ENCODE measurements at places on chromosomes 1 and 21.

GRCh38 chr1:162580308-162580707, 18.8 kb downstream of the UAP1 start:
- no peak for DNase-seq

DNA sequence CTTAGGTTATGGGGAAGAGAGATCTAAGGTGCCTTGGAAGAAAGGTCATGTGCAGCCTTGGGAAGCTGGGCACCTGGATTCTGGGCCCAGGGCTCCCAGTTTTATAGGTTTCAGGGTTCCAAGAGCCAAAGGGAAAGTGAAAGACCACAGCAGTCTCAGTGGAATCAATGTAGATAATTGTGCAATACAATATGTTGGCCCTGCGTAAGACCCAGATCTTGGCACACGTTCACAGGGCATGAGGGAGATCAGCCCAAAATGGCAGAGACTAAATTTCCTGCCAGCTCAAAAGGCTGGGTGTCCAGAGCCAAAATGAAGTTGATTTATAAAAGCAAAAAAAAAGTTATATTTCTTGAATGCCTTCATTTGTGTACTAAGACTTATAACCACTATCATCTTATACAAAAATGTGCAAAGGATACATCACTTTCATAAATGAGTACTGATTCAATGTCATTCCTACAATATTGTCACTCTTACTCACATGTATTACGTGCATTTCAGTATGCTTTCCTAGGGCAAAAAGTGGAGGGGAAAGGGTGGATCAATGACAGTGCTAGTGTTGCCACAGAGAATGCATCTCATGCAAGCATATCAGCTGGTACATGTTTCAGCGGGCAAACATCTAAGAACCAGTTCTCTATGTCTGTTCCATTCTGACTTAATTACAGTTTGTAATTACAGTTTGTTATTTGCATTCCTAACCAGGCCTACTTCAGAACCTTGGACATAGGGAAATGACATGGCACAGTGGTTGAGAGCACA, 22.5 kb upstream of the NPL start:
- DNase-seq: no peak

DNA sequence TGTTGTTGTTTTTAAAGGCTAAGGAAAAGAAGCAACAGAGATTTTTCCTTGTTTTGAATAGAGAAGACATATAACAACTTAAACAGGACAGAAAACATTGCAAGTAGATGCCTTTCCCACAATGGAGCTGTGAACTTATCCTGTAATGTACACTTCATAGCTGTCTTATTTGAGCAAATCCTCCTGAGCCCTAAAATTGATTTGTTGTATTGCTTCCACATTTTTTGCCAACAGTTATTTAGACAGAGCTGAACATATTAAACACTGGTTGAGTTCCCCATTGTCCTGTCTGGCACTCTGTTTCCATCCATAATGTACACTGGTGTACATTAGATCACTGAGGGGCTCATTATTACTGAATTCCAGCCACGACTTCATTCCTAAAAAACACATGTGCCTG, 32.2 kb downstream of the CACHD1 start:
- no peak for DNase-seq

DNA sequence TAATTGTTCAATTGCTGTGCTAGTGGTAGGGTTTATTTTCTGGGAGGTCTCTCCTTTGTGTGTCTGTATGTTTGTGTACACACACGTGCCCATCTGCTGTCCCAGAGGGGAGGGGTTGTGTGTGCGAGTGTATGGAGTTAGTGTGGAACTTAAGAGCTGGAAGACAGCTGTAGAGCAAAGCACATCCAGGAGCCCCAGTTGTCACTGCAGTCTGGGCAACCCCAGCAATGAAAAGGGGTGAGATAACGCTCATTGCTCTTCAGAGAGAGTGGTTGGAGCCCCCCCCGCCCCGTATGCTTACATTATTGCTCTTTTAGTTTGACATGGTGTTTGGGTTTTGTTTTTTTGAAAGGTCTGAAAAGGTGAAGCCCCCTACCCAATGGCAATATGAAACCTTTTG, 36.9 kb downstream of the NCF2 start:
- no peak for DNase-seq

DNA sequence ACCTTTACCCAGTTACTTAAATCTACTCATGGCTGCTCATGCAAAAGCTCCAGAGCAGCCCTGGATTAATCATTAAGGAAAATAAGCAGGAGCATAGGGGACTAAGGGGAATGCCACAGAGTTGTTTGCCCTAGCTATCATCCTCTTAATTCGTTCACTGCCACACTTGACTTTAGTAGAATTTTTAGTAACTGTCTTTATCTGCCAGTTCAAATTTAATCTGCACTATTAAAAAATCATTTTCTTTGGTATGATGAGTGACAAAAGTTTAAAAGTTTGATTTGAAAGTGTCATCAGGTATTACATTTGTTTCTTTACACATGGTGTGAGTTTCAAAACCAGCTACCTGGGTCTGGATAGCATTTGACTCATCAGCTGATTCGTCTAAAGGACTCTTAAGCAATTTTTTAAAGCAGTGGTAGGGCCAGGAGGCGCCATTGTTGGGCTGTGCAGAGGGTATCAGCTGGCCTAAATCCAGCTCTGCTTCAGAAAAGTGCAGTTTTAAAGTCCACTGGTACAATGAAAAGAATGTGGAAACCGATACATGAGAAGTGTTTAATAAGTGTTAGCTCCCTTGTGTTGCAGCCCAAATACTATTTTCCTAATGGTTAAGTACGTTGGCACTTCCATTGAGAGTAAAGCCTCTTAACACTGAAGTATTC, 69.9 kb upstream of the DR1 start:
- no peak for DNase-seq

GRCh38 chr1:23837908-23838307, 12.7 kb upstream of the HMGCL start:
- no peak for DNase-seq

DNA sequence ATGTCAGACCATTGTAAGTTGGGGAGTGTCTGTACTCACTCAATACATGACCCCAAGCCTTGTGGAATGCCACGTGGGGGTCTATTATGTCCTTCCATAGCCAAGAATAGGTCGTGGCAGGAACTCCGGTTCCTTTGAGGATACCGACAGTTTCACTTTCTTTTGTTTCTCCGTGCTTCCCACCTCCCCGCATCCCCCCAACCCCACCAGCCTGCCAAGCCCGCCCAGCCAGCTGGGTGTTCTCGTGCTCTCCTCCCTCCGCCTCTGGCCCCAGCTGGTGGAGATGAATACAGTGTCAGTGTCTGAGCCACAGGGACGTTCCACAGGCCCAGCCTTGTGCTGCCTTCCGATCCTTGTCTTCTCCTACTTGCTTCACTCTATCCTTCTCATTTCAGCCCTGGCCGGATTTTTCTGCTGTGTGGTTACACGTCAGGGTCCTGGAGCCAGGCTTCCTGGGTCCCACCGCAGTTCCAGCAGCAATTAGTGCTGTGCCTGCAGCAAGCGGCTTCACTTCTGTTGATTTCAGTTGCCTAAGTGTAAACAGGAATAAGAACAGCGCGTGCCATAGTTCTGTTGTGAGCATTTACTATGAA, 4.1 kb upstream of the AGTRAP start:
- DNase-seq: no peak

DNA sequence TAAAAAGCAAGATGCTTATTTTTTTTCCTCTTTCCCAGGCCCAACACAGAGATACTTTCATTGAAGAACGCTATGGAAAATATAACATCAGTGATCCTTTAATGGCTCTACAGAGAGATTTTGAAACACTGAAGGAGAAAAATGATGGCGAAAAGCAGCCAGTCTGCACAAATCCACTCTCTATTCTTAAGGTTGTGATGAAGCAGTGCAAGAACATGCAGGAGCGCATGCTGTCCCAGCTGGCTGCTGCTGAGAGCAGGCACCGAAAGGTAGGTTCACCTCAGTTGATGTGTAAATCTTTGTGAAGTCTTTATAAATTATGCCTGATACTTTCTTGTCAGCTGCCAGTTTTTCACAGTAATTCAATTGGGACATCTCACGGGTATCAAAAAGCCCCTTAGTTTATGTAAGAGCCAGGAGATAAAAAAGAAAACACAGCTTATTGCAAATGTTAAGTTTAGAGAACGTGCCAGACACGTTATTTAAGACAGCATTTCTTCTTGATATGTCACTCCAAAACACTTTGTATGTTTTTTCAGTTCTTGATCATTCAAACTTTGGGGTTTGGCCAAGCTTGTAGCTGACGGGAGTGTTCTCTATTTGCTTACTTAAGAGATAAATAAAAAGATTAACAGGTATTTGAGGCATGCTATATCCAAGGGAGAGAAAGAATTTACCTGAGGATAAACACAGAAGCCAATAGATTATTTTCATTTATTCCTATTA, 53.1 kb downstream of the CTTNBP2NL start:
- no peak for DNase-seq

DNA sequence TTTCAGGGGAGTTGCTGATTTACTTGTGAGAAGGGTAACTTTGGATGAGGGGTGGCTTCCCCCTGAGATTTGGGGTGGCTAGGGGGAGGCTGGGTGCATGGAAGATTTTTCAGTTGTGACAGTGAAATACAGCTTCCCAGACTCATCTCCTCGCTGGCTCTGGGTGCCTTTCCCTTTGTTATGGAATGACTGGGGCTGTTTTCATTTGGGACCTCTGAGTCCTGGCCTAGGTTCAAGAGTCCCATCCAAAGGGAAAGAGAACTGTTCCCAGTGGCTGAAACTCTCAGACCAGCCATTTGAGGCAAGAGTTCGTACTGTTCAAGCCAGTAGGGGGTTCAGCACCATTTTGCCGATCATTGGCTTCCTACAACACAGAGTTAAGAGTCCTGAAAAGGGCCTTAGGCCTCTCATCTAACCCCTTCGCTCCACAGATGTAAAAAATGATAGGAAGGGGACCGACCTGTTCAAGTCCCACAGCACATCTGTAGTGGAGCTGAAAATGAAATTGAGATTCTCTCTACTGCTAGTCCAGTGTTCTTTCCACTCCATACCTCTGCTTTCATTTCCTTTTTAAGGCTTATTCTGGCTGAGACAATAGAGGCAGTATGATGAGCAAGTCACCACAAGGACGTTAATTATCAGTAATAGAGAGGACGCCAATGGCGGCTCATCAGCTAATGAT, 958 bp downstream of the DDR2 start:
- no peak for DNase-seq

- DNase-seq: no peak
Measured at GRCh38 chr1:235009561-235010306, 118.9 kb downstream of the TOMM20 start.

- no peak for DNase-seq
Measured at GRCh38 chr1:183609759-183610452, 19.6 kb upstream of the NCF2 start.

DNA sequence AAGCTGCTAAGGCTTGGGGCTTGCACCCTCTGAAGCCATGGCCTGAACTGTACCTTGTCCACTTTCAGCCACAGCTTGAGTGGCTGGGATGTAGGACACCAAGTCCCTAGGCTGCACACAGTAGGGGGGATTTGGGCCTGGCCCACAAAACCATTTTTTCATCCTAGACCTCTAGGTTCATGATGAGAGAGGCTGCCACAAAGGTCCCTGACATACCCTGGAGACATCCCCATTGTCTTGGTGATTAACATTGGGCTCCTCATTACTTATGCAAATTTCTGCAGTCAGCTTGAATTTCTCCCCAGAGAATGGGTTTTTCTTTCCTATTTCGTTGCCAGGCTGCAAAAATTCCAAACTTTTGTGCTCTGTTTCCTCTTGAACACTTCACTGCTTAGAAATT, 26.3 kb upstream of the CHODL start:
- no peak for DNase-seq
